ENCODE measurements at places on chromosomes 2 and 18.

- no peak for DNase-seq
These were observed 6.8 kb downstream of the ESPNL start for GRCh38 chr2:238106698-238107524.

DNA sequence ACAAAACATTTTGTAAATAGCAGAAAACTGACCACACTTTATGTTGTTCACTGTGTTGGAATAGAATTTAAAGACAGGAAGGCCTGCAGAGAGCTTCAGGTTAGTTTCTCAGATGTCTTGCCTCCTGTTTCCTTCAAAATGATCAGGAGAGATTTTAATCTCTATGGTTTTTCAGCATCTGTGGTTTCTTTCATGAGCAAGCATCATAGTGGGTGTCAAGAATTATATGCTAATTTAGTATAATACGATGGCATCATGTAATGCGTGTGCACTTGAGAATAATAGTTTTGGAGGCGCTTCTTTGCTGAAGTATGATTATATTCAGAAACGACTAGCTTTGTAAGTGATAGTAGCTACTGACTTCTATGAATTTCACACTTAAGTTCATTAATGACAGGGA, 149.9 kb downstream of the PLCL1 start:
- no peak for DNase-seq

DNA sequence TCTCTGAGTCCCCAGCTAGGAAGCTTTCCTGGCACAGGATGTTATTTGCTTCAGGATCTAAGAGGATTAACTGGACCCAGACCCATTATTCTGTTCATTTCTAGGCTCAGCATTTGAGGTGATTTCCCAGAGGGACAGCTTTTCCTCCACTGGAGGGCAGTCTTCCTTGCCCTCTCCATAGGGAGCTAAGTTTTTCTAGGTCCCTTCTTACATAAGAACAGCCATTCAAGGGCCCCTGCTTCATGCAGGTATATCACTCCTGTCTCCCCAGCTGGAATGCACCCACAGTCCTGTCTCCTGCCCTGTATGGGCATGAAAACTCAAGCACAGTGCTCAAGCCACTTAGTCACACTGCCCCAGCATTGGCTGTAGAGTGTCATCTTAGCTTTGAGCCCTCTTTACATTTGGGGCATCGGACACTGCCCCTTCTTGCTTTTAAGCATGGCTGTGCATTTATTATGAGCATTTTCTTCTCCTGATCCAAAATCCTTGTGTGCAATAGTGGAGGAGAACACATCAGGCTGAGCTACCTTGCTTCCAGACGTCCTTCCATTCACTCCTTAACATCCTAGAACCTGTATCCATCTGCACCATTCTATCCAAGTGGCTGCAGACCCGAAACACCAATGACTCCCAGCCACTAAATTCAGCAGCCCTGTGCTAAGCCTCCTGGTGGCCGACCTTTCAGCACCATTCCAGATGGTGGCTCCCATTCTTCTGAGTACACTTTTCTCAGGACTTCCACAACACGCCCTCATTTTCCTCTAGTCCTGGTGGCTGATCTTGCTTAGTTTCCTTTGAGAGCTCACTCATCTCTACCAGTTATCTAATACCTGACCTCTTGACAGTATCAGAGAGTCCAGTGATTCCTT, 80.0 kb downstream of the COPS8 start:
- peak; percentile 48 for DNase-seq

DNA sequence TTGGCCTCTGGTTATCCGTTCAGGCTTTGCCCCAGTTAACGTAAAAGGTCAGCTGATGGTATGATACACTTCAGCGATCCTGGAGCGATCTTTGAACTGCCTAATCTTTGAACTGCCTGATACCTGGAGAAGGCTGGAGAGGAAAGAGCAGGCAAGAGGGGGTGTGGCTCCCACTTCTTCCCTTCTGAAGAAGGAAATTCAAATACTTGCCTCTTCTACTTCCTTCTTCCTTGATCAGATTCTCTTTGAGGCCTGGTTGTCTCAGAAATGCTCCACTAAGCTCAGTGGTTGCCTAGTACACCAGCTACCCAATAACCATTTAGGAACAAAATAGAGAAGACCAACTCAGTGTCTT, 619 bp downstream of the GALM start:
- DNase-seq = no peak

GRCh38 chr2:223457301-223457700, 144.9 kb downstream of the SCG2 start:
- DNase-seq = no peak

DNA sequence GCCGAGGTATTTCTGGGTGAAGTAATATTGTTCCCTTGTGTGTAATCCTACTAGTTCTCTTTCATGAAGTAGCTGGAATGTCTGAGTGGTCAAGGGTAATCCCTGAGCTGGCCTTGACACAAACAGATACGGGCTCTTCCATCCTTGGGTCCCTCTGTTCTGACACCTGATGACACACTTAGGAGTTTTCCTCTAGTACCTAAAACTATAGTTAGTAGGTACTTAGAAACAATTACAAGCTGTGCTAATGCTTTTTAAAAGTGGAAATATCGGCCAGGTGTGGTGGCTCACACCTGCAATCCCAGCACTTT, 59.2 kb upstream of the IL1R1 start:
- DNase-seq = no peak

DNA sequence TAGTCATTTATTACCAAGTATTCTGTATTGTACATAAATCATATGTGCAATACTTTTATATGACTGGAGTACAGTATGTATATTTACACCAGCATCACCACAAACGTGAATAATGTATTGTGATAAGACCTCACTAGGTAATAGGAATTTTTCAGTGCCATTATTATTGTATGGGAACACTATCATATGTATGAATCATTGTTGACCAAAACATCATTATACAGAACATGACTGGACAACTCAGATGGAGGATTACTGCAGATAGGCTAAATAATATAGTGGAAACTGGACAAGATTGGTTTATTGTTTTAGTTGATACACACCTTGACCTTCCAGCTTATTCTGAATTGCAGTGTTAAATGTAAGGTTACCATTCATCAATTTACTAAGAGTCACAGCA, 33.4 kb downstream of the VAPA start:
- DNase-seq = no peak

- no peak for DNase-seq
These were observed 19.8 kb upstream of the NT5DC4 start for GRCh38 chr2:112701052-112701451.

DNA sequence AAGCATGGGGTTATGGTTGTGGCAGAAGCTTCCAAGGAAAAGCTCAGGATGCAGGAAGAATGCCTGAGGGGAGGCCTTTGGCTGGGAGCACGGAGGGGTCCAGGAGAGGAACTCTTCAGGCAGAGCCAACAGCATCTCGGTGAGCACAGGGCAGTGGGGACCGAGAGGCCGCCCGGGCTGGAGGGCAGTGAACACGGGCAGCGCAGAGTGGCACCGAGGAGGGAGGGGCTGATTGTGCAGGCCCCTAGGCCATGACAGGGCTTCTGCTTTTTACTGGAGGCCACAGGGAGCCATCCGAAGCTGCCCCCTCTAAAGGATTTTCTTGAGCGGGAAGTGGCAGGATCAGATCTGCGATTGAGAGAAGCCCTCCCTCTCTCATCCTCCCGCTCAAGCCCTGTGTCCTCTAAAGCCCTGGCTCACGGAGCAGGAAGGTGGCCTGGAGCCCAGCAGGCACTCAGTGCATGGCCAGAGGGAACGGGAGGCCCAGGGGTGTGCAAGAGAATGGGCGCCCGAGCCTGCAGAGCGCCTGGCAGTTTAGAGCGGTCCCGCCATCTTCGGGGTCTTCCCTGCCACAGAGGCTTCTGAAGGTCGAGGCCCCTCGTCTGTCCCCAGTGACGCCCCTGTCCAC, 110.0 kb upstream of the STON1 start:
- no peak for DNase-seq

GRCh38 chr2:18959952-18960717, 370.8 kb upstream of the NT5C1B start:
- DNase-seq = peak; percentile 95

GRCh38 chr2:69780921-69781320, 39.0 kb downstream of the ANXA4 start:
- DNase-seq = no peak

GRCh38 chr2:75896779-75897366, 186.2 kb upstream of the GCFC2 start:
- no peak for DNase-seq

DNA sequence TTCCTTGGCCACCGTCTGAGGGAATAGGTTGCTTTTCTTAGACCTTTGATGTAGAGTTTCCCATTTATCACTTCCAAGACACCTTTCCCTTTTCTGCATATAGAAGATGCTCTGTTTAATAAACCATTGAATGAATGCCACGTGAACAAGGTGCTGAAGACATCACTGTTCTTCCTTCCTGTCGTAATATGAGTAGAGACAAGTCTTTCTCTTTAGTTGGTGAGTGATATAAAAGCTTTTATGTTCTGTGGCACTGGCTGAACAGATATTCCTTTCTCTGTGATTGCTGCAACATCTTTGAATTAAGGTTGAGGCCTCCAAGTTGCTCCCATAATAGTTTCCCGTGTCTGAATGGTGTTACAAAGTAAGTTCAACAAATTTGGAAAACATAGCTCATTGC, 38.7 kb downstream of the TTC39C start:
- DNase-seq = no peak

DNA sequence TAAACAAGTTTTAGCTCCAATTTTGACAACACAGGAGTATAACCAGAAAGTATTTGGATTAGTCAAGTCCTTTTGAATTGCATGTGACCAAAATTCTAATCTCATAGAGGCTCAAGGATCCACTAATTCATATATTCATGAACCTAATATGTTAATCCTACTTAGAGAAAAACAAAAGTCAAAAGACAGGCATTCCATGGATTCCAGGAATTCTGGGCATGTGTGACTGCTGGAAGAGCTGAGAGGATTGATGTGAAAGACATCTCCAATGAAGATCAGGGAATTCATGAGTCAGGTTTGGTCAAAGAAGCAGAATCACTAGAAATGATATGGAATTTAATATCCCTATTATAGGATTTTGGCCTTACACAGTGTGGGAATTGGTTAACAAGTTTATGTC, 1494.6 kb upstream of the DDX18 start:
- DNase-seq = no peak

GRCh38 chr2:182165202-182165601, 179.5 kb downstream of the PPP1R1C start:
- no peak for DNase-seq

DNA sequence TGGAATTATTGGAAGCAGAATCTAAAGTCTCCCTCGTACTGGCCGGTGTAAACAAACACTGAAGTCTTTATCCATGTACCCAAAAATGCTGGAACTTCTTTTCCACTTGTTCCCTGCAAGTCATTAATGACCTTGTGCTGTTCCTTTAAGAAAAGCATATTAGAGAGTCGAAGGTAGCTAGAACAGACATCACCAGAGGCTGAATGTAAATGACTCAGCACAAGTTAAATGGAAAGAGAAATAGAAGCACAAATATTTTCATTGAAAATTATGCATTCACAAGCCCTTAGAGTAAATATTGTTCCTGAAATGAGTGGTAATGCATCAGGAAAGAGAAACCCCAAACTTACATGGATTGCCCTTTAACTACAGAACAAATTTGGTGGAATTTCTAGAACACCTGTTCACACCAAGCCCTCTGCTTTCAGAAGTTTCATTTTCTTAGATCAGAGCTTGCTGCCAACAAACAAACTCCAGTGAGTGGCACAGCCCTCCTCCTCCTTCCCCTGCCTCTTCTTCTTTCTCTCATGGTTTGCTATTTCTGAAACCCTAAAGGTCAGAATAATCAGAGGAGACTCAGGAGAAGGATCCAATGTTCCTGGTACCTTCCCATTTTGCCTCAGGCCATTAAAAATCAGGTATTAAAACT, 264.3 kb downstream of the TXNL1 start:
- DNase-seq = peak; percentile 38

DNA sequence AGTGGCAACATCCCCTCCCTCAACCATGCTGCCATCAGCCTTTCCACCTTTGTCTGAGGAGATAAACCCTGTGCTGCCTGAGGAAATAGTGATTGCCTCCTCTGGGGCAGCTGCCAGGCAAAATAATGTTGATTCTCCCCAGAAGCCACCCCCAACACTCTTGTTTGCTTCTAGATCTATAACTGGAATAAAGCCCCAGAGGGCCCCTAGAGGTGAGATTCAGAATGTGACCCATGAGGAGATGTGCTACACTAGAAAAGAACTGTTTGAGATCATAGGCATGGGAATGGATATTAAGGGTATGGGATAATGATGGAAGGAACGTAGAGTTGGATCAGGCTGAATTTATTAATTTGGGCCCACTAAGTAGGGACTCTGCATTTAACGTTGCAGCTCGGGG, 116.3 kb upstream of the RMP24 start:
- no peak for DNase-seq

GRCh38 chr18:30618567-30618966, 424.0 kb downstream of the DSC3 start:
- DNase-seq = no peak

DNA sequence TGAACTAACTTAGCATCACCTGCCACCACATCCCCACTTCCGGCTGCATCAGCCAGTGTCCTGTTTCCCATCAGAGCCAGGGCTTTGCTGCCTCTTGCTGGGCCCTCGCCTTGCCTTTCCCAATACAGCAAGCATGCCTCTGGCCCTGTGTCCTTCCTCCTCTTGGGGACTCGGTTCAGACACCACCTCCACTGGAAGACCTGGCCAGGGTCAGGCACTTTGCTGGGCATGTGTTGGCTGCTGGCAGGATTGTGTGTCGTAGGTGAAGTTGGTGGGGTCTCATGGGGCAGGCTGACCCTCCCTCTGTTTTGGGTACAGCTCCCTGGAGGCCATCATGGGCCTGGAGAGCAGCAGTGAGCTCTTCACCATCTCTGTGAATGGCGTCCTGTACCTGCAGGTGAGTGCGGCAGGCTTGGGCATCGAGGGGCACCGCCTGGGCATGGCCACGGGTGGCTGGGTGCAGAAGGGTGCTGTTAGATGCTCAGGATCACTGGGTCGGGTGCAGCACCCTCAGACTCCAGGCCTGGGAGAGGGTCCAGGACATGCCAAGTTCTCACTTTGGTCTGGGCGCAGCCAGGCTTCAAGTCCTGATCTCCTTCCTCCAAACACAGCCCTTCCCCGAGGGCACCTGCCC, 6.6 kb downstream of the ERFE start:
- no peak for DNase-seq

DNA sequence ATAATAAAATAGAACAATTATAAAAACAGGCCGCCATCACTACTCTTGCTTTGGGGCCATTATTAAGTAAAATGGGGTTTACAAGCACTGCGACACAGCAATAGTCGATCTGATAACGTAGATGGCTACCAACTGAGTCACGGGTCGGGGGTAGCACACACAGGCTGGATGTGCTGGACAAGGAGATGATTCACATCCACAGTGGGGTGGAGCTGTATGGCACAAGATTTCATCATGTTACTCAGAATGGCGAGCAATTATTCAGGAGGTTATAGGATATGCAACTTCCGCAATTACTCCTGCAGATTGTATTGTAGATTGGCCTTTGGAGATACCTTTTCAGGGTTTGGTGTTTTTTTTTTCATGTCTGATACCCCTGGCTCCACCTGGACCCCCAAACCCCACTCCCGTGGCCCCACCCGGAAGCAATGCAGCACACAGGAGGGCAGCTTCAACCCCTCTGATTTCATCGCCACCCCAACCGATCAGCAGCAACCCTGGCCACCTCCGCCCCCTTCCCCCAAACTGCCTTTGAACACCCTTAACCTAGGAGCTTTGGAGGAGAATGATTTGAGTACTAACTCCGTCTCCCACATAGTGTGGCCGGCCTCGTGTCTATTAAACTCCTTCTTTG, 21.4 kb upstream of the MLPH start:
- peak; percentile 81 for DNase-seq

GRCh38 chr2:2560374-2561015, 229.4 kb upstream of the MYT1L start:
- DNase-seq = no peak
